Kidney epithelial cell (primary cell): ENCODE measurements at places on chromosomes 16 and 17.

GRCh38 chr17:76562734-76563148 lies 22.9 kb downstream of the PRCD start:
- DNase-seq = no peak

DNA sequence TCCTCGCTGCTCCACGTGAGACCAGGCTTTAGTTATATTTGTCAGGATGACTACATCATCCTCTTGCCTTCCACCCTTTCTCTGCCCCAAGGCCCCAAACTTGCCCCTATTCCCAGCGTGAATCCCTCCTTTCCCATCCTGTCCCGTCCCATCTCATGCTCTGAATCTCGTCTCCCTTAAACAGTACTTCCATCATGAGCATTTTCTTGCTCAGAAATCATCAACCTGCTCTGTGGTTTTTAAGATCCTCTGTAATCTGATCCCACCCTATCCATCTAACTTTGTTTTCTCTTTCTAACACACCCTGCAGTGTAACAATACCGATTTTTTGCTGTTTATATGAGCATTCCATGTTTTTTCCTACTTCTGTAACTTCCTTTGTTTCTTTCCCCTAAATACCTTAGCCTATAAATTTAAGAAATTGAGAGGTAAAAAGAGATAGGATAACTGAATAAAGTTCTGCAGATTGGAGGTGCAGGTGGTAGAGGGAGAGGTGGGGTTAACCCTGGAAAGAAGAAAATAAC lies 39.7 kb downstream of the MRTFB start:
- DNase-seq = no peak

DNA sequence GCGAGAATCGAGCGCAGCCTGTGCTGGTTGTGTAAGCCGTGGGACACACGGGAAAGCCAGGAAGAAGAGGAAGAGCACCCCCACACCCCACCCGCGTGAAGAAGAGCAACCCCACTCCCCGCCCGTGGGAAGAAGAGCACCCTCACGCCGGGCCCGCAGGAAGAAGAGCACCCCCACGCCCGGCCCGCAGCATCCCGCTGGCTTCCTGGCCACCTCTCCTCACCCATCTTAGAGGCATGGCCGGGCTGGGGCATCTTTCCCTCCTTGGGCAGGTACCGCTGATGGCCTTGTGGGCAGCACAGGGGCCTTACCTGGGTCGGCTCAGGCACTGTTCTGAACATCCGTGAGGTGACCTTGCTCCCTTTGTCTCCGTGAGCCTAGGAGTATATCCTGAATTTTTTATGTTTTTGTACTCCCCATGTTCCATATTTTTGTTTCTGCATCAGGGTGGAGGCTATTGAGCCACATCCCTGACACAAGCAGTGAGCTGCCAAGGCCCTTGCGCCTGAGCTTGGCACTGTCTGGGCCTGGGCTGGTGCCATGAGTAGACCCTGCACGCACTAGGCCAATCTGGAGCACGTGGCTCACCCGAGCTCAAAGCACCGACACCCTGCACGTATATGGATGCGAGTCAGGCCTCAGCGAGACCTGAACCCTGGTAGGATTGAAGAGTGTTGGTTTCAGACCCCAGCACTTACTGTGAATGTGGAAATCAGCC lies 71.4 kb upstream of the KCTD5 start:
- DNase-seq = no peak

GRCh38 chr16:66020046-66020445 lies 346.4 kb upstream of the CDH5 start:
- DNase-seq = no peak

GRCh38 chr16:2470234-2470601 lies 879 bp upstream of the NTN3 start:
- no peak for DNase-seq

DNA sequence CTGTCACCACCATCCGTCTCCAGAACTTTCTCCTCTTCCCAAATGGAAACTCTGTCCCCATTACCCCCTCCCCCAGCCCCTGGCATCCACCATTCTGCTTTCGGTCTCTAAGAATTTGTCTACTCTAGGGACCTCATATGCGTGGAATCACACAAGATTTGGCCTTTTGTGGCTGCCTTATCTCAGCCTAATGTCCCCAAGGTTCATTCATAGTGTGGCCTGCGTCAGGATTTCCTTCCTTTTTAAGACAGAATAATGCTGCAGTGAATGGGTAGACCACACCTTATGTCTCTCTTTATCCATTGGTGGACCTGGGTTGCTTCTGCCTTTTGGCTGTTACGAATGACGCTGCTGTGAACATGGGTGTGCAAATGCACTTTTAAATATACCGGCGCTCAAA lies 139.7 kb upstream of the PLCG2 start:
- DNase-seq = no peak
